ENCODE measurements at places on chromosomes 1 and 21.

- DNase-seq: no peak
Observed at GRCh38 chr21:31683029-31683428, 23.5 kb downstream of the SOD1 start.

- no peak for DNase-seq
Observed at GRCh38 chr1:180239145-180240096, 9.4 kb downstream of the LHX4 start.

GRCh38 chr1:60299581-60299980, 226.0 kb upstream of the C1orf87 start:
- no peak for DNase-seq

GRCh38 chr1:25971066-25971810, 26.6 kb downstream of the PAFAH2 start:
- DNase-seq: peak; percentile 29

- DNase-seq: no peak
Observed at GRCh38 chr21:16979574-16979973, 533.3 kb upstream of the CXADR start.
